ENCODE measurements at places on chromosomes 13 and 19.

- DNase-seq: peak; percentile 23
These were observed 1436.9 kb downstream of the UQCRFS1 start for GRCh38 chr19:27776020-27776419.

DNA sequence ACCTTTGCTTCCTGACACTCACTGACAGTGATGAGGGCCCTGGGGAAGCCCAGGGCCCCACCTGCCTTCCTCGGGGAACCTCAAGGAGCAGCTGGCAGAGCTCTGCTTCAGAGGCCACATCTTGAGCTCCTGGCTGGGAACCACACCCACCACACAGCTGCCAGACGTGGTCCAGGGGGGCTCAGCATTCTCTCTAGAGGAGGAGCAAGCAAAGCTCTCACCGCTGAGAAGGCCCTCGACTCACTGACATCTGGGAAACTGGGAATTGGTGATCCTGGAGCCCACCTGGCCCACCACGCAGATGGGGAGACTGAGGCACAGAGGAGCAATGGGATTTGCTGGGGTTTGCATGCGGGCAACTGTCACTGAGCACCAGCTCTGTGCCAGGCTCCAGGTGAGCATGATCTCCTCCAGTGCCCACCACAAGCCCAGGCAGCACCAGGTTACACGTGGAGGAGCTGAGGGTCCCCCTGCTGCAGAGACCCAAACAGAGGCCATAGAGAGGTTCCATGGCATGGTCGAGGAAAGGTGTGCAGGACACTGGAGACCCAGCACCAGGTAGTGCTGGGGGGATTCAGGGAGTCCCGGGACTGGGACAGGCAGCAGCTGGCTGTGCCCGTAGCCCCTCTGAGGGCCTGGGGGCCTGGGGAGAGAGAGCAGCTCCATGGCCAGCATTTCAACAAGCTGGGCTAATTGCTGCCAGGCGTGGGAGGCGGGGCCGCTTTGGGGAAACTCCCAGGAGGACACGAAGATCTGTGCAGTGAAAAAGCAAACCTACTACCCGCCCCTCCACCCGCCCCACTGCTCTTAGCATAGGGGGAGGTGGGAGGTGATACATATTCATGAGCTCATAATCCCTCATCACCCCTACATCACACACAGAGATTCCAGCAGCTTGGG lies 33.4 kb downstream of the PEPD start:
- no peak for DNase-seq

- no peak for DNase-seq
These were observed 10.4 kb downstream of the SIGLEC11 start for GRCh38 chr19:49950590-49950948.

GRCh38 chr13:80533175-80533574 lies 192.2 kb upstream of the SPRY2 start:
- no peak for DNase-seq

DNA sequence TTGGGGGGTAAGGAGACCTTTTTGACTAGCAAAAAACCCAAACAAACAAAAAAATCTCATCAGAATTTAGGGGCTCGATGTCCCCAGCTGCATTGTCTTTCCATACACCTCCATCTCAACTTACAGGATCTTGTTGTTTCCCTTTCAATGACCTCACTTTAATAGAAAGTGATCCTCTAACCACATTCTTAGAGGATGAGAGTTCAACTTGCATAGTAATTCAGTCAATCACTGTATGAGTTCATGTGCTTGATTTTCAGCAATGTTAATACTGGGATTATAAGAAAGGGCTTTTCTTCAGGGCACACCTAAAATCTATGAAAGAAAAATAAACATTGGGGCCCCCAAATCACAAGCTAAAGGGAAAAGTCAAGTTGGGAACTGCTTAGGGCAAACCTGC lies 1512.0 kb downstream of the SLITRK1 start:
- no peak for DNase-seq

- no peak for DNase-seq
These were observed 23.8 kb downstream of the DEDD2 start for GRCh38 chr19:42193706-42194105.

DNA sequence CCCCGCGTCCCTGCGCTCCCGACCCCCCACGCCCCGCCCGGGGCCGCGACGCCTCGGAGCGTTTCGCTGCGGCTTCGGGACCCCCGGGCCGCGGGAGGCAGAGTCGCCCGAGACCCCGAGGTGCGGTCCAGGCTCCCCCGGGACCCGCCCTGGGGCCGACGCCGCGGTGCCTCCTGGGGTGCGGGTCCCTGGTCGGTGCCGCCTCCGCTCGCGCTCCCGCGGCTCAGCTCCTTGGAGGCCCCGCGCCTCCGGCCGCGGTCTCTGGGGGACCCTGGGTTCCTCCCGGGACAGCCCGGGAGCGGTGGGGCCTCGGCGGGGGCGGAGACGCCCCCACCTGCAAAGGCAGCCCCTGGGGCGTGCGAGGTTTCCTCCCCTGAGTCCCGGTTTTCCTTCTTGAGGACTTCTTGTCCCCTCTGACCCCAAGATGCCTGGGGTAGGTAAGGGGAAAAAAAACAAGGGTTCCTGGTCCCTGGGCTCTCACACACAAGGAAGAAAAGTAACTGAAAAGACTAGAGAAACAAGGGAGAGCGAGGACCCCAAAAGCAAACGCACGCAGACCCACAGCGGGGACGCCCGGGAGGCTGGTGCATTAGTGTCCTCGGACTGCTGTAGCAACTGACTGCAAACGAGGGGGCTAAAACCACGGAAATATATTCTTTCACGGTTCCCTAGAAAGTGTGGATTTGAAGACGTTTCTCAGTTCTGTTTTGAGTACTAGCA lies 740 bp downstream of the ZNF555 start:
- no peak for DNase-seq

GRCh38 chr19:641702-642101 lies 2.0 kb downstream of the FGF22 start:
- no peak for DNase-seq

DNA sequence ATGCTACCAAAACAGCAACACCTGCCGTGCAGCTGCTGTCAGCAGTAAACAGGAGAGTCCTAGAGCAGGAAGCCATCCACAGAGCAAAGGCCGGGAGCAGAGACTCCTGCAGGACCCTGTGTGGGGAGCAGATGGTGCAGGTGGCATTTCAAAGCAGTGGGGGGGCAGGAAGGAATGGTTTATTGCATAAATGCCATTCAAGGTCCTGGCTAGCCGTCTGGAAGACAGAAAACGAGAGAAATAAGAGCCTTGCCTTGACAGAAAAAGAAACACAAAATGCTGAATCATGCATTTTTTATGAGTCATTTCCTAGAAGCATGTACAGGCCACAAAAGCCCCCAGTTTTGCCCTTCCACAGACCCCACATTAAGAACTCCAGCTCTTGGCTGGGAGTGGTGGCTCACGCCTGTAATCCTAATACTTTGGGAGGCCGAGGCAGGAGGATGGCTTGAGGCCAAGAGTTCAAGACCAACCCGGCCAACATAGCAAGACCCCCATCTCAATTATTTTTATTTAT lies 5.4 kb downstream of the RSPH6A start:
- DNase-seq: peak; percentile 70

- DNase-seq: peak; percentile 73
These were observed 14.1 kb upstream of the TNFSF9 start for GRCh38 chr19:6516659-6517291.

DNA sequence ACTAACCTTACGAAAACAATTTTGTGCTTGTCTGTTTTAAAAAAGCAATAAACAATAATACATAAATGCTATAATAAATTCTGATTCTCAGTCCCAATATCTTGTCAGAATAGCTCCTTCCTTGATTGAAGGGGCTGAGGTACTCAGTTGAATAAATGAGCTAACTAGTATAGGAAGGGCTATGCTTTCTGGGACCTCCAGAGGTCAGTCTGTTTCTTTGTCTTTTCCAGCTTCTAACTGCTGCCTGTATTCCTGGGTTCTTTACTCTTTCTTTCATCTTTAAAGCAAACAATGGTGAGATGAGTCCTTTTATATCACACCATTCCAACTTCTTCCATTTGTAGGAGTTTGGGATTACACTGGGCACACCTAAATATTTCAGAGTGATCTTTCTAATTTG lies 1297.0 kb upstream of the ATXN8OS start:
- DNase-seq: no peak

DNA sequence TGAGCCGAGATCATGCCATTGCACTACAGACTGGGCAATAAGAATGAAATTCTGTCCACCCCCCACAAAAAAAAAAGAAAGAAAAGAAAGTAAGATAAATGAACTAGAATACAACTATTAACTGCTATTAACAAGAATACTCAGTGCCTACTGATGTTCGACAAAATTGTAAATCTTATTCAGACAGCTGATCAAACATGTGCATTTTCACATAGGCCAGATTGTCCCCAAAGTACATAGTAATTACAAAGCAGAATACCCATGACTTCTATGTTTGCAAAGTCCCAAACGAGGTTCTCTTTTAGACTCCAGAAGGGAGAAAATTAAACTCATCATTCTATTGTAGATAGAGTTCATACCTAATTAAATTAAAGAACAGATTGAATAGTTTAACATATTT lies 113.4 kb downstream of the UFM1 start:
- no peak for DNase-seq

- peak; percentile 64 for DNase-seq
These were observed at the start of gene HOMER3 for GRCh38 chr19:18940769-18941627. Gene HOMER3 (minus strand): TSS chr19:18941217. CDS start chr19:18938982, 2,235 bp downstream.

GRCh38 chr19:9538183-9539058 lies at the start of gene ZNF426:
Gene ZNF426 (minus strand): TSS chr19:9538645. CDS start chr19:9536232, 2,413 bp downstream.
- peak; percentile 92 for DNase-seq

DNA sequence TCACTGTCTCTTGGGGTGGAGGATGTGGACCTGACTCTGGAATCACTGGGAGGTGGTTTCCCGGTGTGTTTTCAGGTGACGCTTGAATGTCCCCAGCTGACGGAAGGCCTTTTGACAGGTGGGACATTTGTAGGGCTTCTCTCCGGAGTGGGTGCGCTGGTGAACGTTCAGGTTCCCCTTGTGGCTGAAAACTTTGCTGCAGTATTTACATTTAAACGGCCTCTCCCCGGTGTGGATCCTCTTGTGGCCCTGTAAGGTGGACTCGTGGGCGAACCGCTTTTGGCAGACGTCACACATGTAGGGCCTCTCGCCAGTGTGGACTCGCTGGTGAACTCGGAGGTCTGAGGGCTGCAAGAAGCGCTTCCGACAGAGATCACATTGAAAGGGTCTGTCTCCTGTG lies 7.8 kb downstream of the ZSCAN5B start:
- DNase-seq: no peak

- no peak for DNase-seq
These were observed 16.5 kb upstream of the LATS2 start for GRCh38 chr13:21077788-21078353.

DNA sequence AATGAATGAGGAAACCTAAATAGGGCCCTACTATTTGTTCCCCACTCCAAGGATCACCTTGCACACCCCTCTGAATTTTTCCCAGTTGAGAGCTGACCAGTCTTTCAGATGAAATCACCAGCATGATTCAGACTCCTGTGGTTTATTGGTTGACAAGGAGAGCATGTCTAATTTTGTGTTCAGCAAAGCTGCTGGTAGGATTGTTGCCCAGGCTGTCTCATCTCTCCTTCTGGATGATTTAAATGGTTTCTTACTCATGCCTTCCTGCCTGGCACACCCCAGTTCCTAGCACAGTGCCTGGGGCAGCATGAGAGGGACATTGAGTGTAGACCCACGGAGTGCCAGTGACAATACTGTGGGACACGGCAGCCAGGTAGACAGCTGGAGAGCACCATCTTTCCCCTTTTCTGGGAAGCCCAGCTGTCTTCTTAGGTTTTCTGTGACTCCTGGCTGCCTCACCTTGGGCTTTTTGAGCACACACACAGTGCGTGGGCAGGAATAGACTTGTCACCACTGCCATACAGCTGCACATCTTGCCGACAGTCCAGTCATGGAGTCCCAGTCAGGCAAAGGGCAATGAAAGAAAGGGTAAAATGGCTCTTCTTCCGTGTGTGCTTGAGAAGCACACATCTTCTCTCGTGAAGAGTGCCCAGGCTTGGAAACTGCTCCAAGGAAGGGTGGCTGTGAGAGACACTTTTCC lies 12.3 kb downstream of the FGF9 start:
- peak; percentile 13 for DNase-seq

GRCh38 chr19:2813235-2814160 lies 6.2 kb upstream of the ZNF554 start:
- no peak for DNase-seq

DNA sequence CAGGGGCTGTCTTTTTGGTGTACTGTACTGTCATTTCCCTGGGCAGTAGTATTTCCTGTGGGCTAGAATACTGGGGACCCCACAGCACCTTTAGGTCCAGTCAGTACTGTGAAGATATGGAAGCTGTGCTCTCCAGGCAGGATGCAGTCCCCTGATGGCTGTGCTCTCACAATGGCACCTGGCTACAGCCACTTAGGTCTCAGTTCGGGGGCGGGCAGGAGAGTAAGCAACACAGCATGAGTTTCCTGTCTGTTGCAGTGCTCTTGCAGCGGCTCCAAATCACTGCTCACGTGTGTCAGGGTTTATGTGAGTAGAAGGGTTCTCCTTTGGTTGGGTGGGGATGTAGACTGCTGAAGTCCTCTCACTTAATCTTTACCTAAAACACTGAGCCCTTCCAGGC lies 810.4 kb downstream of the DACH1 start:
- DNase-seq: no peak

GRCh38 chr19:42831221-42832019 lies 48.1 kb downstream of the PSG1 start:
- DNase-seq: no peak

DNA sequence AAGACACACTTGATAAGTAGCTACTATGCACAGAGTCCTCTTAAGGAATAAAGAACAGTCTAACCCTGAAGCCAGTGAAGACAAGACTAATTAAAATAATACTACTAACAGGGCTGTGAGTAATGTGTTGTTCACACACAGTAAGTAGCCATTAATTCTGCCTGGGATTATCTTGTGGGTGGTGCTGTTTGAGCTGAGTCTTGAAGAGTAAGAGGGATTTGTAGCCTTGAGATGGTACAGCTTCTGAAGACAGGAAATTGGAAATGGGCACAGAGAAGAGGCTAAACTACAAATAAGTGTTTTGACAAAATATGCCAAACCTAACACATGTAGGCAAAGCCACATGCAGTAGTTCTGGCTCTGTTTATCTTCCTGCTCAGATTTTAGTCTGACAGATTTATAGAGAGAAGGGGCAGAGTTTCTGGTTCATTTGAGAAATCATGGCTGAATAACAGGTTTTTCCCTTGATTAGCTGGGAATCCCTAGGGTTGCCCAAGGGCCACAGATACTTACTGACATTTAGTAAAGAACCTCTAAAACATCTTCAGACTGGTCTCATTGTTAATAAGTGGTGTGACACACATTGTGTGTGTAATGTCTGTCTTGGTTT lies 38.0 kb downstream of the ITGBL1 start:
- peak; percentile 40 for DNase-seq

DNA sequence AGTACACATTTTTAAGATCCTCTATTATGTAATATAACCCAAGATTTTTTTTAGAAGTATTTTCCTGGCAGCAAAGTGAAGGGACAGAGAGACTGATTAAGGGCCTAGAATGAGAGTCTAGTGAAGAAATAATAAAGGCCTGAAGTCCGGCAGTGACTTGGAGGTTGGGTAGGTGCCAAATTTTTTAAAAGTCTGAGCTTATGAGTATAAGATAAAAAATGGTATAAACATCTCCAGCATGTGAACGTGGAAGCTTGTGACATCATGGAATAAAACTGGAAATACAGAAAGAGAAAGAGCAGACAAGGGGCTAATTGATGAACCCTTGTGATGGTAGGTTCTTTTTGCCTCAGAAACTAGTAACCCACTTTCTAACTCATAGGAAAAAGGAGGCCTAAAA lies 174.6 kb downstream of the SUCLA2 start:
- peak; percentile 85 for DNase-seq

GRCh38 chr19:18594824-18595373 lies 6.3 kb downstream of the REX1BD start:
- no peak for DNase-seq
